ENCODE measurements at places on chromosomes 3 and 15. TPM values are rescaled to one million over a fixed set of nuclear protein-coding genes. Genes with fewer than 3 reads are reported as not detected.

DNA sequence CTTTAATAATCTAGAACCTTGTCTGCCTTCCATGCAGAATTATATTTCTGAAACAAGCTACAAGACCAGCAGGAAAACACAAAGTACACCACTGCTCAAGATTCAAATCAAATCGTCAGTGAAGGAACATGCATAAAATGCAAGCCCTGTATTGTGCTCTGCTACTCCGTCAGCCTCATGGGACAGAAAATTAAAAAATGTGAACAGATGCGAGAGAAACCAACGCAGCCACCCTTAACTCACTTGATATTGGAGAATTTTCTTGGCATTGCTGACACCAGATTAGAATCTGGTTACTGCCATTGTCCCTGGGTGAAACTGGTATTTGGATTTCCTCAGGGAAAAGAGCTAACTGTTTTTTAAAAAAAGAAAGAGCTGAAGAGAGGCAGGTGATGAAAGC, 23.6 kb downstream of the ANXA2 start:
- no peak overlapping the region for H3K4me3 ChIP-seq
- H3K27me3 ChIP-seq, result no peaks in the 10 kb centered on the region

GRCh38 chr3:27325419-27325818, 43.8 kb downstream of the NEK10 start:
- peaks cover 5% of the 10 kb centered on the region for H3K36me3 ChIP-seq
- no peak for DNase-seq
- no peak overlapping the region for H3K27ac ChIP-seq
- H3K4me1 ChIP-seq, result peaks cover 42% of the 10 kb centered on the region
- H3K27me3 ChIP-seq, result no peaks in the 10 kb centered on the region
- no peak overlapping the region for H3K4me3 ChIP-seq

C3orf49 gene
- total RNA-seq, result not detected

CACNA1D gene
- 0.95 TPM for total RNA-seq

COL7A1 gene
- total RNA-seq, result 36.6 TPM

All from chondrocyte (in vitro differentiated cells).